Right renal cortex interstitium (tissue), 3 donors: ENCODE measurements at places on chromosomes 5 and 9. TPM values are rescaled to one million over a fixed set of nuclear protein-coding genes. Genes with fewer than 3 reads are reported as not detected.
A peak's percentile ranks its signal among the peaks of the same experiment; 100 is the strongest.

DNA sequence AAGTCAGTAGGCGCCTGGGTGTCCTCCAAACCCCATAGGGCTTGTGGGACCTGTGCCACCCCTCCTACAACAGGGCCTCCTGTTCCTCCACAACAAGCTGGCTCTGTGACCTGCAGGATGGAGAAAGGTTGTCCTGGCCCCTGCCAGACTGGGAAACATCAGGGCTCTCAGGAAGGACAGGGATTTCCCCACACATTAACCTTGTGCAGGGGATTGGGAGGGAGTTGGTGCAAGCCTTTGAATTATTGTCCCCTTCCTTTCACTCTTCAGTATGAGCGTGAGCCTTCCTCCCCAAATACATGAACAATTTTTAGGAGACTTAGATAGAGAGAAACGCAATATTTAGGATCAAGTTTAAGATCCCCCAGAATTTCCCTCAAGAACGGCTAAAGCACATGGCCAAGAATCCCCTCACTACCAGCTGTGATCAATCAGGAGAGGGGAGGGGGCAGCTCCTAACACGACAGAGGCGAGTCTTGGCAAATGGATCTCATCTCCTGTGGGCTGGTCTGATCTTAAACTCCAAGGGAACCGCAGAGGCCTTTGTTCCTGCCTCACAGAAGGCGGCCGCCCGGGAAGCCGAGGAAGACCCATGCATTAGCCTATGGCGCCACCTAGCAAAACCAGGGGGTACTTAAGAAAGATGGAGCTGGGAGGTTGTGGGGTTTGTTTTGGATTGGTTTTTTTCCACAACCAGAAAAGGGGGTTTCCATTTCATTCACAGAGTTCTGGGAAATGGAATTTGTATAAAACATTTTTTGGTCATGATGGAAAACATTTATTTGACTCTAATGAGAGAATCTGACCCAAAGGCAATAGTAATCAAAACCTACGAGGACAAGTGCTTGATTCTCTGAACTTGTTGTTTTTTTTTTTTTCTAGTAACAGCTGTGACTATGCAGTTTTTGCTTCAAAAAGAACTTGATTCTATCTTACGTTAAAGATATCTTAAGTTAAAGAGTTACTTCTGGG is 36.1 kb upstream of the OSMR start:
- peak; percentile 90 for DNase-seq

- peak; percentile 45 for DNase-seq
Observed at GRCh38 chr5:139982157-139982974, 60.7 kb downstream of the NRG2 start.

- no peak for DNase-seq
Observed at GRCh38 chr5:107538331-107538730, 132.4 kb downstream of the EFNA5 start.

GRCh38 chr5:134638760-134639201 is 6.2 kb upstream of the SAR1B start:
- no peak for DNase-seq

DNA sequence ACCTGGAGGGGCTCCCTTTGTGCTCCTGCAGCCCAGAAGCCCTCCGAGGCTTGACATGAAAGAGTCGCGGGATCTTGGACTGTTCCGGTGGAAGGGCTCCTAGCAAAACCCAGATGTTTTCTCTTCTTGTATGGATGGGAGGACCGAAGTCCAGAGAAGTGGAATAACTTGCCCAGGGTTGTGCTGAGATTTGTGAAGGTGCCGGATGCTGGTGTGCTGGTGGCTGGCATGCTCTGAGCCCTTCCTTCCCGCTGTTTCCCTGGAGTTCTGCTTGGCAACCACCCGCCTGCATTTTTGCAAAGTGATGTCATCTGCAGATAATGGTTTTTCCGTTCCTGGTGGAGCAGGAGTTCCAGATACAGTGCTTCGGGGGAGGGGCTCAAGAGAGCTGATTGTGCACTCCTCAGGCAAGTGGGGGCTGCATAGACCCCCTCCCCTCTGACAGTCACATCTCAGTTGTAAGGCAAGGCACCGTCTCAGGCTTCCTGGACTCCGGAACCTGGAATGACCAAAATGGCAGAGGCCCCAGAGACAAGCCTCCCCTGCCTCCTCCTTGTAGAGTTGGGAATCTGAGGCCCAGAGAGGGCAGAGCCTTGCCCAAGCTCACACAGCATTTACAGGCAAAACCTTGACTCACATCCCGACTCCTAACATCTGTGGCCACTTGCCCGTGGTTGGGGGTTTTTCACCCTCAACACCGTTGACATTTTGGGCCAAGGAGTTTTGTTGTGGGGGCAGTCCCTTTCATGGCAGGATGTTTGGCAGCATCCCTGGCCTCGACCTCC is 157.0 kb downstream of the RGS3 start:
- DNase-seq: peak; percentile 84

GRCh38 chr5:119361594-119362125 is 5.8 kb downstream of the TNFAIP8 start:
- DNase-seq: no peak

DNA sequence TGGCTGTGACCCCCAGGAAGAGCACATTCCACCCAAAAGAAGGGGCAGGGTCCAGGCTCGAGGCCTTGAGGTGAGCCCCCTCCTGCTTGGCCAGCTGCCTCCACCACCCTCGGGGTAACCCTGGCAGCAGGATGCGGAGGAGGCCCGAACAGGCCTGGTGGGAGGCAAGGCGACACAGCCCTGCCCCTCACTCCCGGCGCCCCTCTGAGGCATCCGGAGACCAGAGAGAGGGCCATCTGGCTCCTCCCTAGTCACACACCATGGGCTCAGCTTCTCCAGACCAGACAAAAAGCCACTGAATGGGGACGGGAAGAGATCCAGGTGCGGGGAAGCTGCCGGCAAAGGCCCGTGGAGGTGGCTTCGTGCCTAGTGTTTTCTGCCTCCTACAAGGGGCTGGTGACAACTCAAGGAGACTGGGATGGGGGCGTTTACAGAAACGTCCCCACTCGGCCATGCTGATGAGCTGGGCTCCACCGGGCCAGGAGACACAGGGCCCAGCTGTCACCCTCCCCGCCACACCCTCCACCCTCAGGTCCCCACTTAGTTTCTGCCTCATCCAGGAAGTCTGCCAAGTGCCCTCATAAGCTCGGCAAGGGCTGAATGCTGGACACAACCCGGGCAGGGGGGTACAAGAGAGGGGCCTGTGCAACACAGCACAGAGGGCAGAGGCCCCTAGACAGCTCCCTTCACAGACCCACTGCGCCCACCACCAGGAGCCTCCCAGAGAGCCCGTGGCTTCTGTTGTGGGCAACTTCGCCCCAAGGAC is 41.9 kb downstream of the NACC2 start:
- no peak for DNase-seq

DNA sequence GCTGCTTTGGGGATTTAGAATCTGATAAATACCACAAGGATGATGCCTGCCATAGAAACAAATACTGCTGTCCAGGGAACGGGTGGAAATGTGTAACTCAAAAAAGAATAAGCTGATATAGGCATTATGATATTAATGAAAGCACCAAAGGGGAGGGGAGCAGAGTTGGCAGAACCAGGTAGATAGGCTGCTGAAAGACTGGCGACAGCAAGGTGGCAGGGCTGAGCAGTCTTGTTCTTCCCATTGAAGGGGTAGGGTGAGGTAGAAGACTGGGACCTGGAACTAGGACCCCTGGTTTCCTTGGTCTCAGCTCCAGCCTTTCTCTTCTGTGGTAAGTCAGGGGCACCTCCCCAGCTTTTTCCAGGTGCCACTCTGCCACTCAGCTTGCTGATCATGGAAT is 31.4 kb upstream of the TMOD1 start:
- DNase-seq: no peak

- no peak for DNase-seq
Observed at GRCh38 chr9:112699230-112699629, 18.7 kb downstream of the INIP start.

- DNase-seq: no peak
Observed at GRCh38 chr5:116989995-116990394, 415.4 kb upstream of the SEMA6A start.

DNA sequence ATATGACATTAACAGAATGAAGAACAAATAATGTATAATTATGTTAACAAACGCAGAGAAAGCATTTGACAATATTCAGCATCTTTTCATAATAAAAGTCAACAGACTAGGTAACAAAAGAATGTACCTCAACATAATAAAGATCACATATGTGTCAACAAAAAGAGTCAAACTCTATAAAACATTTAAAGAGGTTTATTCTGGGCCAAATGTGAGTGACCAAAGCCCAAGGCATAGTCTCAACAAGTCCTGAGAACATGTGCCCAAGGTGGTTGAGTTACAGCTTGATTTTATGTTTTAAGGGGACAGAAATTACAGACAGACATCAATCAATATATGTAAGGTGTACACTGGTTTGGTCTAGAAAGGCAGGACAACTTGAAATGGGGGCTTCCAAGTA is 19.4 kb downstream of the BTNL8 start:
- no peak for DNase-seq

GRCh38 chr5:126965487-126965886 is 64.9 kb downstream of the MARCHF3 start:
- no peak for DNase-seq

DNA sequence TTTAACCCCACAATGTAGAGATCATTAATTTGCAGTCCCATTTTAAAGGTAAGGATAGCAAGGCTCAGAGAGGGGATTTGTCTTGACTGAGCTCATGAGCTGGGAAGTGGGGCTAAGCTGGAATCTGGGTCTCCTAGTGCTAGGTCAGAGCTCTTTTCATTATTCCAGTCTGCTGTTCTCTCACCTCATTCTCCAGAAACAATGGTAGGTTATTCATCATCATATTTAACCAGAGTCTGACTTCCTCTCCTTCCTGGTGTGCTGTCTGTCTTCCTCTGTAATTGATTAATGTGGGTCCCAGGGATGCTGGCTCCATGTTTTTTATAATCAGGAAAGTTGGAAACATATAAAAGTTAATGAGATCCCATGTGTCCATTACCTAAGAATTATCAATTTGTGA is 20.6 kb downstream of the C9orf43 start:
- DNase-seq: no peak

- DNase-seq: no peak
Observed at GRCh38 chr5:17438027-17438426, 60.0 kb upstream of the TAF11L2 start.

DNA sequence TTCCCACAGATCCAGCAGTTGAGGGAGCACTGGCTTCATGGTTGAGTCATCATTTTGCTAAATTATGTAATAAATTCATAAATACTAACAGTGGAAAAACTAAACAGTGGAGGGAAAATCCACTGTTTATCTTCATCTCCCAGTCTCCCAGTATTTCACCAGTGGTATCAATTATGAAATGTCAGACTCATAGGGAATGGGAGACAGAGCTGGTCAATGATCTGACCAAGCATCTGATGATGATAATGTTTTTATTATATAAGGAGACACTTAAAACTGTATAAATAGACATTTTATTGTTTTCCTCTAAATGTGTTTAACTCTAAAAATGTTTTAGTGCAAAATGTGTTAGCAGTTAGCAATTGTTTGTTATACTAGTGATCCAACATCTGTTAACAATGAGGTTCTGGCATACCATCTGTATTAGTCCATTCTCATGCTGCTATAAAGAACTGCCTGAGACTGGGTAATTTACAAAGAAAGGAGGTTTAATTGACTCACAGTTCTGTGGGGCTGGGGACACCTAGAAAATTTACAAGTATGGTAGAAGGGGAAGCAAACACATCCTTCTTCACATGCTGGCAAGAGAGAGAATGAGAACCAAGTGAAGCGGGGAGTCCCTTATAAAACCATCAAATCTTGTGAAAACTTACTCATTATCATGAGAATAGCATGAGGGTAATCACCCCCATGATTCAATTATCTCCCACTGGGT is 11.8 kb upstream of the REEP5 start:
- DNase-seq: no peak

- no peak for DNase-seq
Observed at GRCh38 chr5:174514983-174515394, 209.4 kb upstream of the MSX2 start.

- no peak for DNase-seq
Observed at GRCh38 chr9:98069551-98069950, 13.0 kb downstream of the NANS start.

- no peak for DNase-seq
Observed at GRCh38 chr5:89380635-89381034, 497.7 kb upstream of the MEF2C start.

- no peak for DNase-seq
Observed at GRCh38 chr5:43676083-43676840, 73.3 kb downstream of the NNT start.

DNA sequence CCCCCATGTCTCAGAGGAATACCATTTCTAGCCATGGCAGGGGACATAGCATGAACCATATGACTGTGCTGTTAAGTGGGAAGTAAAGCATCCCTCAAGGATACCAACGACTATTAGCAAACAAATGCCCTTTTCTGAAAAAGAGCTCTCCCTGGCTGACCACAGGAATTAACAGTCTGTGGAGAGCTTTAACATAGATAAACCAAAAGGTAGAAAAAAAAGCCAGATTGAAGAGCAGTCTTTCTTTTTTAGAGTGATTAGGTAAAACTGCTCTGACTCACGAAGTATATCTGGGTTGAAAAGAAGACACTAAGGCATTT is 532.7 kb upstream of the DMAC1 start:
- no peak for DNase-seq

DNA sequence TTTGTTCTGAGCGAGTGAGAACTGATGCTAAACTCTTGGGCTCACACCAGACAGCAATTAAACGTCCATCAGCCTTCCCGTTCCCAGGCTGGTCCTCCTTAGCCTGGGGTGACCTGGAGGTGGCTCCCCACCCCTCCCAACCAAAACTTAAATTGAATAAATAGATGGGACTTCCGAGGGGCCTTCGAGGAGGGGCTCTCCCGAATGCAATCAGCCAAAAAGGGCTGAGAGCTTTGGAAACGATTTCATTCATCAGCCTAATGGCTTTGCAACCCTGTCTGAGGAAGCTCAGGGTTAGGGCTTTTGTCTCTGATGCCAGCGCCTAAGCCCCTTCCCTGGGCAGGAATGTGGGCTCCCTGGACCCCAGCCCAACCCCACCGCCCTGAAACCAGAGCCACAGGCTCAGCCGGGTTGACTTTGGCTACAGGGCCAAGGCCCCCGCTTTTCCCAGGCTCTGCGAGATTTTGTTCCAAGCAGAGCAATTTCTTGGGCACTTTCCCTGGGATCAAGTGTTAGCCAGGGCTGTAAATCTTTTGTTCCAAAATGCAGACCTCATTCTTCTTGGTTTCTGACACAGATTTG is 29.2 kb downstream of the LHX3 start:
- DNase-seq: no peak

Gene FOCAD
- 34.5 TPM for polyA plus RNA-seq

Gene CSF1R
- polyA plus RNA-seq: 15.1 TPM

Gene MCC
- 32.1 TPM for polyA plus RNA-seq

Gene F2RL1
- polyA plus RNA-seq: 41.5 TPM

Gene MACIR
- 19.1 TPM for polyA plus RNA-seq
